ENCODE measurements at places on chromosomes 6 and 20.

DNA sequence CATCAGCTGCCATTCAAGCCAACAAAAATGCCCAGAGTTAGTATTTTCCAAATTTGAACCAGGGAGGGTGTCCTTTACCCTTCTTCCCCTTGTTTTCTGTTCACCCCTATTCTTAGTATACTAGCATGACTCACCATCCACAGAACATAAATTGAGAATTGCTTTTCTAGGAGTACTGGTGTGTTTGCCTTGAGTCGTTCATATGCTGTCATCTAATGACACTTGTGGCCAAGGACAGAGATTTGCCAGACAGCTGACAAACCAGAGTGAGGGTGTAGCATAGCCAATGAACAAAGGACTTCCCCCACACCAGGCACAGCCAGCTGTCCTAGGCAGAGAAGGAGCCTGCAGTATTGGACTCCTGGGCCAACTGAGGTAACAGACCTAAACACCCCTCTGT, 62.2 kb downstream of the FILIP1 start:
- DNase-seq = no peak

GRCh38 chr6:88605271-88605670, 358.1 kb downstream of the RNGTT start:
- DNase-seq = no peak

DNA sequence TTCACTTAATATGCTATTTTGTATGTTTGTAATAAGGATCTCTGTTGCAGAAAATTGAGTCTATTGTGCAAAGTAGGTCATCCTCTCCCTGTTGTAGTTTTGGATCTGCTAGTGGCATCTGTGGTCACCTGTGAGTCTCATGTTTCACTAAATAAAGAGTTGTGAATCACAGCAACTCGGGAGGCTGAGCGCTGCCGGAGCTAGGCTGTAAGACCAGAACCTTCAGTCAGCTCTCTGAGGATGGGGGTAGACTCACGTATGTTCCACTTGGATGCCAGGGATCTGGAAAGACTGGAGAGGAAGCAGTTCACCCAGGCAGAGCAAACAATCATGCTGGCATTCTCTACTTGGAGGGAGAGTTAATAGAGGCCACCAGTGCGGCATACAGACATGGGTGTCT, 187.3 kb upstream of the FOXA2 start:
- peak; percentile 4 for DNase-seq

DNA sequence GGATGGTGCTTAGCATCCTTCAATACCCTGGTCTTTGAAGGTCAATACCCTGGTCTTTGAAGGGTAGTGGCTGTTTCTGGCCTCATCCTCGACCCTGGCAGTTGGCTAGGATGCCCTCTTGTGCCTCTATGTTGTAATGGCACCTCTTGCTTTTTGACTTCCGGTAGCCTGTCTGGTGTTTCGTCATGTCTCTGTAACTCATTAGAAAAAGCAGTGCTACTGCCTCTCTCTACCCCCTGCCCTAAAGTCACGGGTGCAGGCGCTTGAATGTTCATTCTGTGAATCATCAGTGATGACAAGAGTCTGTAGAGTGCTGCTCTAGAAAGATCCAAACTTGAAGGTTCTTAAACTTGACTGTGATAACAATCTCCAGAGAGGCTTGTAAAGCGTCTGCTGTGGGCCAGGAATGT, 28.3 kb downstream of the RSPO4 start:
- no peak for DNase-seq

DNA sequence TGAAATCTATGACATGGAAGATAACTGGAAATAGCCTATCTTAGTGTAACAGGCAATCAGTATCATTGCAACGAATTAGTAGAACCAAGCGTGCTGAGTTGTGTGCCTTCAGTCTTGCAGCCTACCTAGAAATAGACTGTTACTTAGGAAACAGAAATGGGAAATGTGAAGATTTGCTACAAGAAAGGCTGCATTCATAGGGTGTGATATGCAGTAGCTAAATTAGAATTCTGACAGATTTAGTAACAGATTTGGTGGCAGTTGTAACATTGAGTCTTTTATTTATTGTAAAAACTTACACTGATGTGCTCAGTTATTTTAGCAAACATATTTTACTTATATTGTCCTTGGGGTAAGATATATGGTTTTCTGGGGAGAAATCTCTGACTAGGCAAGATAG, 56.2 kb downstream of the MAP7 start:
- no peak for DNase-seq

DNA sequence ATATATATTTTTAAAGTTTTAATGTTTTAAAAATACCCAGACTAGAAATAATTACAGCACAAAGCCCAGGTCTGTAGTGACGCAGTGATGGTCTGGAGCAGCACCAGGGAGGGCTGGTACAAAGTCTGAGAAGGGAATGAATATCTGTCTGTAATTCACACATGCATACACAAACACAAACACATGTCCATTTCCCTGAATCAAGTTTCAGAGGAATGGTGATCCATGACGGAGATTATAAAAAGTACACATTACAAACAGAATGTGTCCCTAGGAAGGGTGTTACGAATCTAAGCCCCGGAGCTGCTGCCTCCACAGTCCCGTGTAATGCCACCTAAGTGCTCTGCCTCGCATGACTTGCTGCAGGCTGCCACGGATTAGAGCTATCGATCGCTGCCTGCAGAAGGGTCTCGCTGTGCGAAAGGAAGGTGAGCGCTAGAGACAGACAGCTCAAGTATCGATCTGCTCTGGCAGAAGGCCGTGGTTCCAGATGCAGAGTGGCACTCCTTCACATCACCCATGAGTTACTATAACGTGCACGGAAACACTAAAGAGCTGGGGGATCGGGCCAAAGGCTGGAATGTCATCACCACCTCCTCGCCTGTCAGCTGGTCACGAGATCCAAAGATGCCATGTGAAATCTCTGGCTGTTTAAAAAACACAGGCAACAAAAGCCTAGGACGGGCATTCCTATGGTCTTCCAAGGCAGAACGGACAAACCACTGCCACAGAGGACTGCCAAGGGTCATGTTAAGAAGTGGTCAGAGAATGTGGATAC, 87.1 kb downstream of the INSM1 start:
- DNase-seq = no peak

- DNase-seq = no peak
Observed at GRCh38 chr6:156840606-156841005, 63.4 kb downstream of the ARID1B start.

DNA sequence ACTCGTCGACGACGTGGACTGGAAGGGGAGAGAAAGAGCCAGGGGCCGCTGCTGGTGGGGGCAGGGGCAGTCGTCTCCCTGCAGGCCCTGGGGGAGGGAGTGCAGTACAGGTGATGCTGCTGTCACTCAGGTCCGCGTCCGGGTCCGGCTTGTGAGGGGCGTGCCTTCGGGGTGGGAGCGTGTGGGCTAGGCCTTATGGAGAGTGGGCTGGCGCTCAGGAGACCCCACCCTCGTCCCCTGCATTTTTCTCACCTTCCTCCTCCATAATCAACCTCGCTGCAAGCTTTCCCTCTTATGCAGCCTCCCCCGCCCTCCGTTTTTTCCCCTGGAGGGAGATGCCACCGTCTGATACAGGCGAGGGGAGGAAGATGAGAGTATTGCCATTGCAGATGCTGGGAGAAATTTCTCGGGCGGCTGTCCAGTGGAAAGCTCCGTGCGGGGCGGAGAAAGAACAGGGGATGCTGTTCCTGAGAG, 632 bp downstream of the PCMT1 start:
- no peak for DNase-seq

DNA sequence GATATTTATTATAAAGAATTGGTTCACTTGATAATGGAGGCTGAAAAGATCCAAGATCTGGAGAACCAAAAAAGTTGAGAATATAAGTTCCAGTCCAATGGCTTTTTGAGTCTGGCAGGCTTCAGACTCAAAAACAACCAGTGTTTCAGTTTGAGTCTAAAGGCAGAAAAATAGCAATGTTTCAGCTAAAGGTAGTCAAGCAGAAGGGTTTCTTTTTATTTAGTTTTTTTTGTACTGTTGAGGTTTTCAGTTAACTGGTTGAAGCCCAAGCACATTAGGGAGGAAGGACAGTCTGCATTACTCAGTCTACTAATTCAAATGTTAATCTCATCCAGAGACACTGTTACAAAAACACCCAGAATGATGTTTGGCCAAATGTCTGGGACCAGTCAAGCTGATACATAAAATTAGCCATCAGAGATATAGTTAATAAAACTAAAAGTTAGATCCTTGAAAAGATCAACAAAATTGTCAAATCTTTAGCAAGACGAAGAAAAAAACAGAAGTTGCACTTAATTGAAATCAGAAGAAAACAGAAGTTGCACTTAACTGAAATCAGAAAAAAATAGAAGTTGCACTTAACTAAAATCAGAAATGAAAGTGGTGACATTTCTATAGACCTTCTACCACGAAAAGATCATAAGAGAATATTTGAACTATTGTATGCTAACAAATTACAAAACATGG, 980.3 kb upstream of the FLRT3 start:
- no peak for DNase-seq

DNA sequence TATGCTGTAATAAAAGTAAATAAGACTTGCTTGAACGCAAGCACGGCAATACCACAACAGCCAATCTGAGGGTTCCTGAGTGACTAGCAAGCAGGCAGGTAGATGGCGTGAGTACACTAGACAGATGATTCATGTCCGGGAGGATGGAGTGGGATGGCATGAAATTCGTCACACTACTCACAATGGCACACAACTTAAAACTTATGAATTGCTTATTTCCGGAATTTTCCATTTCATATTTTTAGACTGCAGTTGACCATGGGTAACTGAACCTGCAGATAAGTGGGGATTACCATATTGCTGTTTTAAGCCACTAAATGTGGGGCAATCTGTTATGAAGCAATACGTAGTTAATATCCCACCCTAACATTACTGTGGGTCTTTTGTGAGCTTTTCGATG, 93.6 kb upstream of the NFATC2 start:
- DNase-seq = no peak

- DNase-seq = no peak
Observed at GRCh38 chr6:19911223-19911622, 74.1 kb downstream of the ID4 start.

DNA sequence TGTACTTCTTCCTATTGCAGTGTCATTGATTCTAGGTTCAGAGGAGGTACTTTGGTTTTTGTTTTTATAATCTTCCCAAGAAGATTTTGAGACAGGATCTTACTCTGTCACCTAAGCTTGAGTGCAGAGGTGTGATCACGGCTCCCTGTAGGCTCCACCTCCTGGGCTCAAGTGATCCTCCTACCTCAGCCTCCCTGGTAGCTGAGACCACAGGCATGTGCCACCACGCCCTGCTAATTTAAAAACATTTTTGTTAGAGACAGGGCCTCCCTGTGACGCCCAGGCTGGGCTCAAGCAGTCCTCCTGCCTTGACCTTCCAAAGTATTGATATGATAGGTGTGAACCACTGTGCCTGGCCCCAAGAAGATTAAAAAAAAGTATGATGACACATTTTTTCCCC, 3.4 kb upstream of the SLC17A5 start:
- no peak for DNase-seq

DNA sequence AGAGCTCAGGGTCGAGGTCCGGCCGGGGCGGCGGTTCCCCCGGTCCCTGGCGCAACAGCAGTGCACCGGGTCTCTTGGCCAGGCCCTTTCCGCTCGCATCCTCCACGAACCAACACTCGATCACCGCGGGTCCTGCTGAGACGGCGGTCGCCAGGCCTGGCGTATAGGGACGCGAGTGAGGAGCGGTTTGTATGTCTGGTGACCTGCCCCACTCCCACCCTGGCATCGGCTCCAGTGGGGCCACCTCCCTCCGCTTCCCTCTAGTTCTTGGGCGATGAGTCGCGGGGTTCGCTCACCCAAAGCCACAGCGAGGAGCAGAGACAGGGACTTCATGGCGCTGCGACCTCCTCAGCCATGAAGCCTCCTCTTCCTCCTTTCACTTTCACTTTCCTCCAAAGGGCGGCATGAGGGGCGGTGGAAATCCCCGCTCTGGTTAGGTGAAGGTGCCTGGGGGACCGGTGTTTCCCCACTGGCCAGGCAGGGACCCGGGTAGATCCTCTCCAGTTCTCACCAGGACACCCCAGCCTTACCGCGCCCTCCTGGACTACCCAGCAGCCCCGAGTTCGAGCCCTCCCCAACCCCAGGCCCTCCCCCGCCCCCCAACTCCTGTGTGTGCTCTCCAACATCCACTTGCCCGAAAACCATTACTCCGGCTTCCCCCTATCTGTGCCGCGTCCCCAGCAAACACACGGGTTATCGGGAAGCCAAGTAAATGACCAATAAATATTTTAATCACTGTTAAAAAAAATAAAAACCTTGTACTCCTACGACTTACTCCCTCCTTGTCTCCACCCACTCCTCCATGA, at the start of gene TAPBP:
TAPBP (minus strand) TSS at position 370 of the 806 bp plus-strand sequence; CDS start at position 333, 37 bp downstream.
- no peak for DNase-seq

DNA sequence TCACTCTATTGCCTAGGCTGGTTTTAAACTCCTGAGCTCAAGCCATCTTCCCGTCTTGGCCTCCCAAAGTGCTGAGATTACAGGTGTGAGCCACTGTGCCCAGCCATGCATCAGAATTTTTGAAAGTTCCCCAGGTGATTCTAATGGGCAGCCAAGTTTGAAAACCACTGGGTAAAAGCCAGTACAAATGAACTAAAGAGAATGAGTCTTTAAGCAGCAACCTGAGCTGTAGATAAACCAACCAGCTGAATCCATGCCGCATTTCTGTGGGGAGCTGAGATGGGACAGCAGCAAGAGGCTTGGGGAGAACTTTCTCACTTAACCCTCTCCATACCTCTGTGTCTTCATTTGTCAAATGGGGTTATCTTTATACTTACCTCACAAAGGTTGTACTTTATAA, 67.5 kb downstream of the VEGFA start:
- no peak for DNase-seq

- DNase-seq = no peak
Observed at GRCh38 chr6:89387516-89388201, 24.4 kb downstream of the RRAGD start.

DNA sequence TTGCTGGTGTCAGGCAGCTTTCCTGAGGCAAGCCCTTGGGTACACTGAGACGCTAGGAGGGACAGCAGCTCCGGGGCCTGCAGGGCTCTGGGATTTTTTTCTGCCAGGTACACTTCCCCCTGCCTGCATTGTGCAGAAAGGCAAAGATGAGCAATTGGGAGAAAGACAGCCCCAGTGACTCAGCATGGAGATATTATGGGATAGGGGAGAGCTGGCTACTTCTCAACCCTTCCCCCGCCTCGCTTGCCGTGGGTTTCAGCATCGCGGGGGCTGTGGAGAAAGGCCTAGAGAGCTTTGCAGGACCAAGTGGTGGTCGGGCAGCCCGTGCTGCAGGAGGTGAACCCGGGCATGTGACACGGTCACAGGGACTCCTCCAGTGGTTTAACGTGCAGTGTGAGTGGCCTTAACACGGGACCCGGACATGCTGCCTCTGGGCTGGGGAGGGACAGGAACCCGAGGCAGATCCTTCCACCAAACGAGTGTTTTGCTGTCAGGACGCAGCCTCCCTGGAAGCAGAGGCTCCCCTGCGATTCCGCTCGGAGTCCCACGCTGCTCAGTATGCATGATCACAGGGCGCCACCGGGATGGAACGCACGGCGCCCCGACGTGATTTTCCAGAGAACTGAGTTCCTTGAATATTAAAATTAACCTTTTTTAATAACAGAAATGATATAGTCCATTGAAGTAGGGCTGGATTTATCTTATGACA, 139.9 kb downstream of the CDH4 start:
- DNase-seq = no peak
